Stimulated activated CD8-positive, alpha-beta memory T cell treated with anti-CD3 and anti-CD28 coated beads, Interleukin-12 subunit alpha, Interleukin-12 subunit beta, amount 100 ng/mL, for 1 hour (primary cell): ENCODE measurements at places on chromosomes 11 and 22.

- no peak for DNase-seq
Observed at GRCh38 chr22:48335442-48336139, 1492.1 kb downstream of the BRD1 start.

GRCh38 chr11:129896062-129896461, 684 bp upstream of the NFRKB start:
- no peak for DNase-seq

GRCh38 chr11:93611836-93612677, 49.4 kb upstream of the CEP295 start:
- DNase-seq = no peak

DNA sequence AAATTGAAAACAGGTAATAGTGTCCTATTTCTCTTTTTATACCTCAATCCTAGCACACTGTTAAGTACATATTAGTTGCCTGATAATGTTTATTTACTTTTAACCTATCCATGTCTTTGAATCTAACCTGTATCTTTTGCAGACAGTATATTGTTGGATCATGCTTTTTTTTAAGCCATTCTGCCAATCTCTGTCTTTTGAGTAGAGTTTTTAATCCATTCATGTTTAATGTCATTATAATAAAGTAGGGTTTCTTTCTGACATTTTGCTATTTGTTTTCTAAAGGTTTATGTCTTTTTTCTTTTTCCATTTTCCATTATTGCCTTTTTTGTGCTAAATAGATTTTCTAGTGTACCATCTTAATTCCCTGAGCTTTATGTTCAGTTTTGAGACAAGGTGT, 23.8 kb upstream of the DEPDC7 start:
- DNase-seq = no peak

- no peak for DNase-seq
Observed at GRCh38 chr11:70699294-70700221, 301.2 kb downstream of the CTTN start.

DNA sequence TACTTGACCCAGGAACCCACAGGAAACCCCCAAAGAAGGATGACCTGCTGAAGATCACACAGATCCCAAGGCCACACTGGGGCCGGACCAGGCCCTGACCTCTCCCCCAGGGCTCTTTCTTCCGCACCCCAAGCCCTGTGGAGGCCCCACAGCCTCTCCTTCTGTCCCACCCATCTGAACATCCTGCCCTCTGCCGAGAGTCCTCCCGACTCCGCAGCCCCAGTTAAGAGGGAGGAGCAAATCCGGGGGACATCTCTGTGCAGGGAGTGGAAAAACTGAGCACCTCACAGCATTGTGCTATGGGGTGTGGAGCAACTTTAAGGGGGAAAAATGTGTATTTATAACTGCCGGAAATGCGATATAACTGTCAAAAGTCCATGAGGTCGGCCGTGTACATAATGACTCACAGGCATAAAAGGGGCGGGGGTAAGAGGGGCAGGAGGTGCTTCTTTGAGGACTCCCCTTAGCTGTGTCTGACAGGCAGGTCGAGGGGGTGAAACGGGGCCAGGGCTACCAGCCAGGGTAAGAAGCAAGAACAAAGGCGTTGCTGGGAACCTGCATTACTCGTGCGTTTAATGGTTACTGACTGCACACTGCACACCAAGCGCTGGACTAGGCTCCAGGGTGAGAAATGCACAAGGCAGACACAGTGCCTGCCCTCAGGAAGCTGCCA, 57.2 kb downstream of the WNT11 start:
- no peak for DNase-seq

GRCh38 chr11:111814557-111815320, 48.5 kb upstream of the PPP2R1B start:
- DNase-seq = no peak

GRCh38 chr11:117716521-117717440, 80.2 kb downstream of the DSCAML1 start:
- DNase-seq = no peak

DNA sequence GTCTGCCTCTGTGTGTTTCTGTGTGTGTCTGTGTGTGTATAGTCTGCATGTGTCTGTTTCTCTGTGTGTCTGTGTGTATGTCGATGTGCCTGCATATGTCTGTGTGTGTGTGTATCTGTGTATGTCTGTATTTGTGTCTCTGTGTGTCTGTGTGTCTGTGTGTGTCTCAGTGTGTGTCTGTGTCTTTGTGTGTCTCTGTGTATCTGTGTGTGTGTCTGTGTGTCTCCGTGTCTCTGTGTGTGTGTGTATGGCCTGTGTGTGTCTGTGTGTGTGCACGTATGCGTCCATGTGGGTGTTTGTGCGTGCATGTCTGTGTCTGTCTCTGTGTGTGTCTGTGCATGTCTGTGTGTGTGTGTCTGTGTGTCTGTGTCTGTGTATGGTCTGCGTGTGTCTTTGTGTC, 439 bp downstream of the SNX32 start:
- no peak for DNase-seq

DNA sequence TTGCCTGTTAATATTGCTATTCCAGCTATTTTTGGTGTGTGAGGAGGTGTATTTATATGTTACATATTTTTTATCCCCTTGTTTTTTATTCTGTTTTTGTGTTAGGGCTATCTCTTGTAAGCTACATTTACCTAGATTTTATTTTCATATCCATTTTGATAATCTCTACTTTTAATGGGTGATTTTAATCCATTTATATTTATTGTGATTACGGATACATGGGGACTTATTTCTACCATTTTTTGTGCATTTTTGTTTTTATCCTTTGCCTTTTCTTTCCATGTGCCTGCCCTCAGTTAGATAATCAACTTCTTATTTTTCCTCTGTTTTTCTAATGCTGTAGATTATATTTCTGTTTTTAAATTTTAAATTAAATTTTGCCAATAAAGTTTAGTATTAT, 28.3 kb downstream of the PDHX start:
- DNase-seq = no peak
